ENCODE measurements at places on chromosomes 2 and 18. TPM values are rescaled to one million over a fixed set of nuclear protein-coding genes. Genes with fewer than 3 reads are reported as not detected.

DNA sequence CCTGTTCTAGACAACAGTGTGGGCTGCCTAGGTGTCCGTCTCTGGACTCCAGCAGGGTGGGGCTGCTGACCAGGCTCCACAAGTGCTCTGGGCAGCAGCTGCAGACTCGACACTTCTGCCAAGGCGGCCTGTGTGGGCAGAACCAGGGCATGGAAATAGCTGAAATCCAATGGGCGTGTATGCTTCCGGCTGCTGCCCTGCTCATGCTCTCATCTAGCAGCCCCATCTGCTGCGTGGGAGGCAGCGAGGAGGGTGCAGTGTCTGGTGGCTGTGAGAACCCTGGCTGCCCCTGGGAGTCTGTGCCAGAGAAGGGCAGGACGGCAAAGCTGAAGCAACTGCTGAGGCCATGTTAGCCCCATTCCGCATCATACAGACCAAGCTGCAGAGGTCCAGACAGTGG lies 174.9 kb downstream of the SOX11 start:
- no peak for DNase-seq

The MALL gene
- 121 TPM for total RNA-seq

- no peak for DNase-seq
These were observed 2.4 kb downstream of the CASP8 start for GRCh38 chr2:201262718-201263117.

GRCh38 chr2:54166121-54166773 lies 50.8 kb downstream of the ACYP2 start:
- DNase-seq = no peak

The NETO1 gene
- not detected for total RNA-seq

GRCh38 chr2:61463769-61464475 lies 7.0 kb downstream of the USP34 start:
- DNase-seq = no peak

- DNase-seq = no peak
These were observed 15.3 kb downstream of the SH3RF3 start for GRCh38 chr2:109144271-109144670.

The MAP3K19 gene
- 11.0 TPM for total RNA-seq

DNA sequence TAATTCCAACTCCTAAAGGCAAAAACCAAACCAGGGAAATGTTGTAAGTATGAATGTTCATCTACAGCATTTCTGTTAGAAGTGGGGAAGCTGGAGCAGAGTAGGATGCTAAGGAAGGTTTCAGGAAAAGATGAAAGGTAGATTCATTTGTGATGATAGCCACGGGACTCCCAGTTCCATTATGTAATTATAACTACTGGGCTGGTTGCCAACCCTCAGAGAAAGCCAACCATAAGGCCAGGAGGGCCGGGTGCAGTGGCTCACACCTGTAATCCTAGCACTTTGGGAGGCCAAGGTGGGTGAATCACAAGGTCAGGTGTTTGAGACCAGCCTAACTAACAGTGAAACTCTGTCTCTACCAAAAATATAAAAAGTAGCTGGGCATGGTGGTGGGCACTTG lies 288.9 kb upstream of the ETAA1 start:
- DNase-seq = no peak

The RHBDD1 gene
- 66.4 TPM for total RNA-seq

The SERPINB10 gene
- total RNA-seq = 0.63 TPM

The CTNNA2 gene
- total RNA-seq = 0.37 TPM

GRCh38 chr18:22309191-22309590 lies 108.5 kb downstream of the CTAGE1 start:
- no peak for DNase-seq

Measured in lung (tissue), 17 donors.